ENCODE measurements at places on chromosomes 3 and 15. TPM values are rescaled to one million over a fixed set of nuclear protein-coding genes. Genes with fewer than 3 reads are reported as not detected.

Gene MCTP2
- total RNA-seq: 27.0 TPM

Gene TERC
- 119 TPM for total RNA-seq

Gene TEX55
- total RNA-seq: not detected

Gene TMEM207
- not detected for total RNA-seq

Gene ZBTB20
- total RNA-seq: 52.0 TPM

Gene ECE2
- total RNA-seq: not detected

Gene CD86
- total RNA-seq: not detected

Gene DPPA2
- total RNA-seq: not detected

Gene ROBO2
- 1.1 TPM for total RNA-seq

Gene CYP11A1
- 4.6 TPM for total RNA-seq

Gene FOXL2NB
- 0.22 TPM for total RNA-seq

Gene GPR149
- total RNA-seq: not detected

Gene MEX3B
- 3.1 TPM for total RNA-seq

Gene RASL12
- total RNA-seq: 0.52 TPM

Gene PEAK1
- 130 TPM for total RNA-seq

Gene ANKRD34C
- total RNA-seq: not detected

Gene GNAT1
- not detected for total RNA-seq

Gene LIPC
- total RNA-seq: 1.8 TPM

Gene CLEC3B
- total RNA-seq: 95.3 TPM

Gene HESX1
- total RNA-seq: 0.65 TPM

Gene LYZL4
- total RNA-seq: not detected

Gene CDHR4
- total RNA-seq: 0.13 TPM

Gene SCG3
- total RNA-seq: not detected

Gene LRRIQ4
- total RNA-seq: under 0.01 TPM

Gene DUOX1
- total RNA-seq: 0.13 TPM

Gene FGD5
- 11.7 TPM for total RNA-seq

Data from articular chondrocyte of knee joint (primary cell).